ENCODE measurements at places on chromosomes 12 and 14. TPM values are rescaled to one million over a fixed set of nuclear protein-coding genes. Genes with fewer than 3 reads are reported as not detected.
A peak's percentile ranks its signal among the peaks of the same experiment; 100 is the strongest.

The TMEM263 gene
- total RNA-seq = 29.9 TPM

The LRIG3 gene
- 24.5 TPM for total RNA-seq

The TBX5 gene
- not detected for total RNA-seq

The RPL10L gene
- not detected for total RNA-seq

The IQSEC3 gene
- 1.1 TPM for total RNA-seq

The TPH2 gene
- total RNA-seq = 0.23 TPM

The MUCL1 gene
- total RNA-seq = not detected

The PTCSC3 gene
- not detected for total RNA-seq

The HPD gene
- 0.21 TPM for total RNA-seq

- no peak overlapping the region for H3K27ac ChIP-seq
- H3K27me3 ChIP-seq = no peaks in the 10 kb centered on the region
- DNase-seq = no peak
- no peak overlapping the region for H3K4me3 ChIP-seq
- H3K36me3 ChIP-seq = no peaks in the 10 kb centered on the region
Observed at GRCh38 chr14:81589381-81590065, 55.9 kb upstream of the SEL1L start.

DNA sequence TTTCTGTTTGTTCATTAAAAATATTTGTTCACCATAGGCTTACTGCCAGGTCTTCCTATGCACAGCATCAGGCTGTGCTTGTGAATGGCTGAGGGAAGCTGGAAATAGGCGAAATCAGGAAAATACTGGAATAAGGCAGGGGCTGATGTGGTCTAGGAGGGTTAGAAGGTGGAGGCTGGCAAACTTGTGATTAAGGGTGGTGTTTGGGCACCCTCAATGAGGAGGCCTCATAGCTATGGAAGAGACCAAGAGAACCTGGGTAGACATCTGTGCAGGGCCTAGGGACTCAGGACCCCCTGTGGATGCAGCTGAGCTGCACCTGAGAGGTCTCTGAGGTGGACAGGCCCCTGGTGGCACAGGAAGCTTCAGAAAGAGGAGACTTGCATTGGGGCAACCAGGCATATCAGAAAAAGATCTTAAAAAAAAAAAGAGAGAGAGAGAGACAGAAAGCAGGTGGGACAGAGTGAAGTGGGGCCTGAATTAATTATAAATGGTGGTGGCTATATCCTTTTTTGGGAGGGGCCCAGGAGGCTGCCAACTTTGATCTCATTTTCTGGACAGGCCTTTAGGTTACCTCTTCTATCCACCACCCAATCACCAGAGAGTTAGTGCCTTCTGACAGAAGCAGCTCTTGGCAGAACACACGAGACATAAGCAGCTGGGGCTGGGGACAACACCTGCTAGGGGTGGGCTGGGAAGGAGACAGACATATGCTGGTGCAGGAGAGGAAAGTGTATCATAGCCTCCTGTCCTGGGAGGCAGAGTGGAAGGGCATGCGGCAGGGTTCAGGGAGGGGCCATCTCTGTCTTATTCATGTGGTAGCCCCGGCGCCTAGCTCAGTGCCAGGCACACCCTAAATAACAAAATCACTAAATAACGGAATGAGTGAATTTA lies 46.7 kb upstream of the ATP23 start:
- peaks cover 53% of the 10 kb centered on the region for H3K4me1 ChIP-seq
- no peak for DNase-seq
- H3K27me3 ChIP-seq = no peaks in the 10 kb centered on the region
- H3K4me3 ChIP-seq = peak overlapping the region; percentile 32
- H3K27ac ChIP-seq = no peak overlapping the region
- H3K36me3 ChIP-seq = no peaks in the 10 kb centered on the region

- no peak for DNase-seq
- H3K4me1 ChIP-seq = no peaks in the 10 kb centered on the region
- H3K27me3 ChIP-seq = no peaks in the 10 kb centered on the region
- H3K27ac ChIP-seq = no peak overlapping the region
- peaks cover 5% of the 10 kb centered on the region for H3K36me3 ChIP-seq
- H3K4me3 ChIP-seq = no peak overlapping the region
Observed at GRCh38 chr14:34605461-34605860, 24.5 kb downstream of the SNX6 start.

GRCh38 chr14:28762303-28762954 lies 4.2 kb upstream of the FOXG1 start:
- no peak for DNase-seq
- H3K27me3 ChIP-seq = peaks cover 98% of the 10 kb centered on the region
- H3K4me1 ChIP-seq = peaks cover 18% of the 10 kb centered on the region
- no peak overlapping the region for H3K27ac ChIP-seq

DNA sequence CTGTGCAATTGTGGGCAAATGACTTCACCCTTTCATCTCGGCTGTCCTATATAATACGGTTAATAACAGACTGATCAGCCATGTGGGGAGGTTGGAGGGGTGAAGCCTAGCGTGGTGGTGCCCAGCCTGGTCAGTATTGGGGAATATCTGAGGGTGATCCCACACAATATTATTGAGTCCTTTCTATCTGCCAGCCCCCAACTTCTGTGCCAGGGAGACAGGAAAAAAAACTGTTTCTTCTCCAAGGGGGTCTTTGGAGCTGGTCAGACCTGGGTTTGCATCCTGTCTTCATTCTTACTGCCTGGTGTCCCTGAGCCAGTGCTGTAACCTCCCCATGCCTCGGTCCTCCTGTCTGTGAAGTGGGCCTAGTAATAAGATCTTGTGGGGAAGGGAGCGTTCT lies 6.5 kb downstream of the CYP46A1 start:
- H3K27me3 ChIP-seq = peaks cover 40% of the 10 kb centered on the region
- no peak for DNase-seq
- H3K36me3 ChIP-seq = peaks cover 5% of the 10 kb centered on the region
- H3K4me1 ChIP-seq = peaks cover 5% of the 10 kb centered on the region

GRCh38 chr12:65123435-65124063 lies 2.4 kb upstream of the WIF1 start:
- H3K4me1 ChIP-seq = peaks cover 8% of the 10 kb centered on the region
- peaks cover 52% of the 10 kb centered on the region for H3K27me3 ChIP-seq
- H3K4me3 ChIP-seq = no peak overlapping the region
- H3K27ac ChIP-seq = no peak overlapping the region
- no peaks in the 10 kb centered on the region for H3K36me3 ChIP-seq

- H3K4me3 ChIP-seq = no peak overlapping the region
- H3K4me1 ChIP-seq = peaks cover 18% of the 10 kb centered on the region
Observed at GRCh38 chr12:102730996-102731395, 186.0 kb downstream of the PAH start.

DNA sequence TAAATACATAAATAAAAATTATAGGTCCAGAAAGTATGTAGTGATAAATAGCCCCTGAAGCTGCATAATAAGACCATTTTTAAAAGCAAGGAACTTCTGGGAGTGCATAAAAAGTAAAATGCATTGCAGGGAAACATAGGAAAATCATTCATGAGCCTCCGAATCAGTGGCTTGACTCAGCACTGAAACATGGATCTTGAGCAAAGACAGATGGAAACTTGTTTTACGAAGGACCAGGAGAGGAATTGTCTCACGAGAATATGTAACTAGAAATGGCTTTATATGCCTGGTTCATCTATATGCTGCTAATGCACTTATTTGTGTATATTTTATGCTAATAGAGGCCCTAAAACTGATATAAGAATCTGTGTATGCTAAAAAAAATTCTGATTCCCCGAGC lies 14.7 kb downstream of the TMEM30B start:
- no peak for DNase-seq
- H3K4me3 ChIP-seq = no peak overlapping the region
- no peak overlapping the region for H3K27ac ChIP-seq
- H3K36me3 ChIP-seq = no peaks in the 10 kb centered on the region

GRCh38 chr12:67853204-67853603 lies 136.0 kb upstream of the IFNG-AS1 start:
- peaks cover 5% of the 10 kb centered on the region for H3K4me1 ChIP-seq
- H3K27ac ChIP-seq = no peak overlapping the region
- H3K4me3 ChIP-seq = no peak overlapping the region
- no peaks in the 10 kb centered on the region for H3K27me3 ChIP-seq

DNA sequence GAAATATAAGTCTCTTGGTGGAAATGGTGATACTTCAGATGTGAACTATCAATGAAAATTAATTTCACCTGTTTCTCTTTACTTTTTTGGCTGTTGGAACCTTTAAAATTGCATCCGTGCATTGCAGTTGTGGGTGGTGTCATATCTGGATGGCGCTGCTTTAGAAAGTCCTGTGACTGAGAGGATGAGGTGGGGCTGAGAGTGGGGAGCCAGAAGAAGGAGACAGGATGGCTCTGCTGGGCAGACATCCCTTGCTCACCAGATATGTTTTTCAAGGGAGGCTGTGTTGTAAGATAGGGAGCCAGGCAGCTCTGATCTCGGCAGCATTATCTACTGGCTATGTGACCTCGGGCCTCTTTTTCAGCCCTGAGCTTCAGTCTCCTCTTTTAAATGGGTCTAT lies 12.7 kb downstream of the ASB2 start:
- H3K27me3 ChIP-seq = peaks cover 3% of the 10 kb centered on the region
- no peak overlapping the region for H3K27ac ChIP-seq
- peaks cover 30% of the 10 kb centered on the region for H3K4me1 ChIP-seq
- H3K4me3 ChIP-seq = no peak overlapping the region
- H3K36me3 ChIP-seq = no peaks in the 10 kb centered on the region

- no peak for DNase-seq
- peak overlapping the region; percentile 45 for H3K27ac ChIP-seq
- H3K36me3 ChIP-seq = no peaks in the 10 kb centered on the region
- H3K4me3 ChIP-seq = no peak overlapping the region
Observed at GRCh38 chr12:1882850-1883470, 35.5 kb downstream of the CACNA2D4 start.

GRCh38 chr14:26190646-26191045 lies 407.2 kb downstream of the NOVA1 start:
- H3K27ac ChIP-seq = no peak overlapping the region
- H3K4me1 ChIP-seq = no peaks in the 10 kb centered on the region
- DNase-seq = no peak
- no peaks in the 10 kb centered on the region for H3K36me3 ChIP-seq
- H3K4me3 ChIP-seq = no peak overlapping the region

- H3K27ac ChIP-seq = no peak overlapping the region
- H3K36me3 ChIP-seq = peaks cover 8% of the 10 kb centered on the region
- DNase-seq = no peak
- H3K4me1 ChIP-seq = peaks cover 47% of the 10 kb centered on the region
Observed at GRCh38 chr14:20623798-20624197, 17.7 kb downstream of the OR6S1 start.

DNA sequence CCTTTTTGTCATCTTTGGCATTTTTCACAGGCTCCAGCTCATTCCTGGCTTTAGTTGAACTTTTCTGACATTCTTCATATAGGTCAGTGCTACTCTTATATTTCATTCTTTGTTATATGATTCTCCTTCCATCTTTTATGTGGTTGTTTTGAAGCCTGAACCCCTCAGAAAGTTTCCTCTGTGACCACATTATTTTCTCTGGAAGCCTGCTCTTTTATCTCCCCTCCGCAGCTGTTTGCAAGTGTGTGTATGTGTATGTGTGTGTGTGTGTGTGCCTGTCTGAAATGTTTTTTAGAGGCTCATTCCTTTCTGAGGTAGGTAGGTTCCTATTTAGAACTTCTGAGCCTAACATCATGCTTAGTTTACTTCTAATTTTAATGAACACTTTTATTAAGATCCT lies 47.6 kb downstream of the ANO4 start:
- peaks cover 5% of the 10 kb centered on the region for H3K4me1 ChIP-seq
- DNase-seq = no peak
- no peak overlapping the region for H3K27ac ChIP-seq
- H3K27me3 ChIP-seq = no peaks in the 10 kb centered on the region

DNA sequence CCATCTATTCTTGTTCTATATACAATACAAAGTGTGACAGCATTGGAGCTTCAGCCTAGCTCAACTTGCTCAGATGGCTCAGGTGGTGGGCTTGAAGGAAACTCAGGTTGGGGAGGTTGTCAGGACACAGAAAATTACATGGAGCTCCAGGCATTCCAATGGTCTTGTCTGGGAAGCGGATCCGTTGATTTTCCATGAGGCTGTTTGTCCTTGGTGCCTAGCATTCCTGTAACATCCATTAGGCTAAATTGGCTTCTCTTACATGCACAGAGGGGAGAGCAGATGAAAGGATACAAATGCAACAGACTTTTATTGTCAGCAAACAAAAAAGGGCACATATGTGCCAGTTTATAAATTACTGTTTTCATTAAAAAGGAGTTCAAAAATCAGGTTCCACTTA lies 75.5 kb upstream of the OTX2 start:
- no peak for DNase-seq
- H3K4me1 ChIP-seq = peaks cover 22% of the 10 kb centered on the region
- H3K27ac ChIP-seq = no peak overlapping the region

- H3K27me3 ChIP-seq = peaks cover 14% of the 10 kb centered on the region
- DNase-seq = no peak
- H3K4me1 ChIP-seq = peaks cover 6% of the 10 kb centered on the region
- H3K36me3 ChIP-seq = peaks cover 4% of the 10 kb centered on the region
- H3K27ac ChIP-seq = no peak overlapping the region
Observed at GRCh38 chr14:70803321-70804310, 5.7 kb downstream of the MAP3K9 start.

- no peak for DNase-seq
- no peaks in the 10 kb centered on the region for H3K36me3 ChIP-seq
- H3K27me3 ChIP-seq = peaks cover 6% of the 10 kb centered on the region
- no peak overlapping the region for H3K4me3 ChIP-seq
- peaks cover 12% of the 10 kb centered on the region for H3K4me1 ChIP-seq
Observed at GRCh38 chr12:107365703-107366102, 272.4 kb upstream of the CRY1 start.

- H3K27me3 ChIP-seq = no peaks in the 10 kb centered on the region
- no peak for DNase-seq
- H3K4me1 ChIP-seq = no peaks in the 10 kb centered on the region
- H3K36me3 ChIP-seq = peaks cover 4% of the 10 kb centered on the region
- no peak overlapping the region for H3K4me3 ChIP-seq
Observed at GRCh38 chr14:102424923-102425322, 62.2 kb downstream of the TECPR2 start.

All from neural crest cell (in vitro differentiated cells).